ENCODE measurements at places on chromosomes 3 and 15.
A peak's percentile ranks its signal among the peaks of the same experiment; 100 is the strongest.

- DNase-seq = no peak
- H3K4me3 ChIP-seq = no peak overlapping the region
- no peaks in the 10 kb centered on the region for H3K36me3 ChIP-seq
- H3K27me3 ChIP-seq = no peaks in the 10 kb centered on the region
- no peaks in the 10 kb centered on the region for H3K4me1 ChIP-seq
Observed at GRCh38 chr3:4208556-4208955, 94.6 kb upstream of the SETMAR start.

- H3K27ac ChIP-seq = no peak overlapping the region
- peaks cover 8% of the 10 kb centered on the region for H3K36me3 ChIP-seq
- DNase-seq = no peak
- H3K27me3 ChIP-seq = no peaks in the 10 kb centered on the region
- no peaks in the 10 kb centered on the region for H3K4me1 ChIP-seq
Observed at GRCh38 chr3:138271189-138271794, 58.4 kb downstream of the NME9 start.

GRCh38 chr3:86743233-86743632 lies 247.7 kb downstream of the VGLL3 start:
- H3K36me3 ChIP-seq = no peaks in the 10 kb centered on the region
- no peak for DNase-seq
- no peak overlapping the region for H3K4me3 ChIP-seq
- H3K27me3 ChIP-seq = no peaks in the 10 kb centered on the region

GRCh38 chr3:20537234-20537633 lies 351.2 kb upstream of the SGO1 start:
- DNase-seq = no peak
- no peaks in the 10 kb centered on the region for H3K27me3 ChIP-seq
- H3K36me3 ChIP-seq = no peaks in the 10 kb centered on the region
- H3K4me1 ChIP-seq = peaks cover 23% of the 10 kb centered on the region
- no peak overlapping the region for H3K27ac ChIP-seq

DNA sequence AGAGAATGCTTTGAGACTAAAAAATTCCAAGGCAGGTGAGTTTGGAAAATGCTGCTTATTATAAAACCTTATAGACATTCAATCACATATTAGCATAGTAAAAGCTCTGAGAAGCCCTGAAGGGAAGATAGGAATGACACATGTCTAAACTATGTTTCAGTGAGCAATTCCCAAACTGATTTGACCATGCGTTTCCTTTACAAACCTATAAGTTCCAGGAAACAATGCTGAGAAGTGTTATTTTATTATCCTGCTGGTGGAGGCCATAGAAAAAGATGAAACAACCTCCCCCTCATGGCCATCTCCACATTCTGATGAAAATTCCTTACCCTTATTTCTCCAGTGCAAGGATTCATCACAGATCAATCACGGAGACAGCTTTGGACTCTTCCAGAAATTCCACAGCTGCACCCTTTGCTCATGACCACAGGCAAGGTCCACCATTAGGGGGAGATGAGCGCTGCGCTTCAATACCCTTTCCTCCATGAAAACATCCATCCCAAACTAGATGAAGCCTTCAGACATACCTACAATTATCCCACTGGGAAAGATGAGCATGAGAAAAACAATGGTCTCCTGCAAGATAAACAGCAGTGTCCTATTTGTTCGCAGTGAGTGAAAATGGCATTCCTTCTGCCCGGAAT lies 372.1 kb downstream of the MAGI1 start:
- H3K4me3 ChIP-seq = no peak overlapping the region
- H3K27me3 ChIP-seq = no peaks in the 10 kb centered on the region
- no peaks in the 10 kb centered on the region for H3K36me3 ChIP-seq
- H3K27ac ChIP-seq = no peak overlapping the region
- peak; percentile 43 for DNase-seq
- peaks cover 10% of the 10 kb centered on the region for H3K4me1 ChIP-seq

DNA sequence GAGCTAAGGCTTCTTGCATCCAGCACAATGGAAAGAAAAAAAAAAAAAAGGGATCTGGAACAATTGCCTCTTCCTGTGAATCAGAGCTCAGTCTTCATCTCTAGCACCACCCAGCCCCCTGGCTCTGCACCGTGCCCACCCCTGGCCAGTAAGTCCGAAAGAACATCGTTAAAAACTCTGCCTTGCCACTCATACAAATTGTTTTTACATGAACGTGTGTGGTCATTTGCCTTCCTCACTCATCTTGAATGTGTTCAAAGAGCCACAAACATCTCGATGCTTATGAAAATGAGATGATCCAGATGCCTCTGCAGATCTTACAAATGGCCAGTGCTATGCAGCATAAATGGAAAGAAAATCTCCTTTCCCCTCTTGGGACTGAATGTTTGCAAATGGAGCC lies 400.0 kb upstream of the PPP2R3A start:
- DNase-seq = no peak
- no peaks in the 10 kb centered on the region for H3K36me3 ChIP-seq
- no peak overlapping the region for H3K27ac ChIP-seq
- no peaks in the 10 kb centered on the region for H3K27me3 ChIP-seq

DNA sequence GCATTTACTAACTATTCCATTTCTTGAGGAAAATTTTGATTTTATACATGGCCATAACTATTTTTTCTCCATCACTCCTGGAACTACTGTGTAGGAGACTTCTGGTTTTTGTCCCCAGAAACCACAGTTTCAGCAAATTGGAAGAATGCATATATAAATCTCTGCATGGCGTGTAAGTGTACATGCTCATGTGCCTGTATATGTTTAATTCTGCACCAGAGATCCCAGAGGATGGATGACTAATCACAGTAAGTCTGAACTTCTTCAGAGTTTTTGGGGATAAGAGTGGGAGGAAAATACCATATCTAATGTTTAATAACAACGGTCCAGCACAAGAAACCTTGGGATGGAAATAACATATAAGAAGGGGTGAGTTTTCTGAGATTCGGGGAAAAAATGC lies 10.9 kb upstream of the COL6A6 start:
- no peak overlapping the region for H3K4me3 ChIP-seq
- H3K36me3 ChIP-seq = no peaks in the 10 kb centered on the region

DNA sequence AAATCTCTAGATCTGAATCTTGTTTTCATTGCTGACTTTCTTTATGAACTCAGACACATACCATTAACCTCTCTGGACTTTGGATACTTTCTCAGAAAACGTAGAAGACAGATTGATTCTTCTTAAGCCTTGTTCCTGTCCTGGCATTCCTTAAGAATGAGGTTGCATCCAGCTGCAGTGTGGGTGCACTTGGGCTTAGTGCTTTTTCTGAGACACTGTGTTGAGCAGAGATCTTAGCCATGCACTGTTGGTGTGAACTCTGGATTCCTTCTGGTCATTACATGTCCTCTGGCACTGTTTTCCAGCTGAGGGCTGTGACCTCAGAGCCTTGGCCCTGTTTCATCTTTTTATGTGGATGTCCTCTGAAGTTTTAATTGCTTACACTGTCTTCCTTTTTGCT lies 428.3 kb downstream of the CNTN4 start:
- DNase-seq = no peak
- no peaks in the 10 kb centered on the region for H3K27me3 ChIP-seq
- H3K36me3 ChIP-seq = no peaks in the 10 kb centered on the region
- no peaks in the 10 kb centered on the region for H3K4me1 ChIP-seq

- H3K27me3 ChIP-seq = no peaks in the 10 kb centered on the region
- no peak overlapping the region for H3K27ac ChIP-seq
- no peak for DNase-seq
- no peak overlapping the region for H3K4me3 ChIP-seq
Observed at GRCh38 chr15:75389791-75390382, 21.5 kb upstream of the MAN2C1 start.
